ENCODE measurements at places on chromosomes 2 and 18.

DNA sequence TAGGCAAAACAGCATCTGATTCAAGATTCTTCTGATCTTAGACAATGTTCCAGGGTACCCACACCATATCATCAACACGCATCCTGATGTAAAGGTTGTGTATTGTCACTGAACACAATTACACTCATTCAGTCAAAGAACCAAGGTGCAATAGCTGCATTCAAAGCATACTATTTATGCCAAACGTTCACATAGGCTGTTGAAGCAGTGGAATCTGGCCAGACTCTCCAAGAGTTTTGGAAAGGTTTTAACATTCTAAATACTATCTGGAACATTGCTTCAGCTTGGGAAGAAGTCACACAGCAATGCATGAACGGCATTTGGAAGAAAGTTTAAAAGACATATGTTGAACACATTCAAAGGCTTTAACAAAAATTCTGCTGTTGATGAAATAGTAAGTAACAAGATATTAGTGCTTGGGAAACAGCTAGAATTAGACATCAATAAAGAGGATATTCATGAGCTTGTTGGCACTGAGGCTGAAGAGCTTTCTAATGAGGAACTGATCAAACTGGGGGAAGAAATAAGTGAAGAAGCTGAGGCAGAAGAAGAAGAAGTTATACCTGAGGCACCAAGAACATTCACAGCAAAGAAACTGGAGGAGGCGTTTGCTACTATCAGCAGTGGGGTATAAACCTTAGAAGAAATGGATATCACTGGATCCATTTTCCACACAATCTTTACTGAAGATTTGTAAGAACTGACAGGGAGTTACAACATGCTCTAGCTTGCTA is 47.6 kb upstream of the MSH6 start:
- no peak for DNase-seq

DNA sequence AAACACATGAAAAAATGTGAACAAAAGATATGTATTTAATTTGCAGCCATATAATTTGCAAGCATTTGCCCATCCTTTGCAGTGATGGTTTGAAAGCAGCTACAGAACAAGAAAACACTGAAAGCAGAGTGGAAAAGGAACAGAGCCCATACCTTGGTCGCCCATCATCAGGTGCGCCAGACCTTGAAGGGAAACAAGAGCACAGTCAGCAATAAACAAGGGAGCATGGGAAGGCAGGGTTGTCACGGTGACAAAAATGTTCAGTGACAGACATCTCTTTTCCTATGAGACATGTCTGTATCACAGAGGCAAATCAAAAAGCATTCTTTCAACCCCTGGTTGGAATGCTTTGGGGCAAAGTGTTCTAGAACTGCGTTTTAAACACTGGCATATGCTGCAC is 109.4 kb downstream of the NRXN1 start:
- no peak for DNase-seq

DNA sequence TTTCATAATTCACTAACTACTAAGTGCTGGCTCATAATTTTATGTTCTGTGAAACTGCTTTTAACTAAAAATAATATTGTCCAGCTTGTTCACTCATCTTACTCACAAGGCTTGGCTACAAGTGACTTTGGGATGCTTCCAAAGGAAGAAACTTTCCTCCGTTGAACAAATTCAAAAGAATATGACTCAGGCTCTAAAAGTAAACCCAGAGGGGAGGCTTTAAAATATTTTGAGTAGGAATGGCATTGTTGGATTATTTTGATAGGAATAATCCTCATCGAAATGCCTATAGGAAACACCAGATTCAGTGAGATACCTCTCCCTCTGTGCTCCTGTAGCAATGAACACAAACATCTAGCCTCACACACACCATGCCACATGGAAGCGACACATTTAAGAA is 25.2 kb upstream of the TLK1 start:
- DNase-seq = no peak

- DNase-seq = no peak
These were observed 243.2 kb upstream of the KCNH7 start for GRCh38 chr2:163081754-163082153.

DNA sequence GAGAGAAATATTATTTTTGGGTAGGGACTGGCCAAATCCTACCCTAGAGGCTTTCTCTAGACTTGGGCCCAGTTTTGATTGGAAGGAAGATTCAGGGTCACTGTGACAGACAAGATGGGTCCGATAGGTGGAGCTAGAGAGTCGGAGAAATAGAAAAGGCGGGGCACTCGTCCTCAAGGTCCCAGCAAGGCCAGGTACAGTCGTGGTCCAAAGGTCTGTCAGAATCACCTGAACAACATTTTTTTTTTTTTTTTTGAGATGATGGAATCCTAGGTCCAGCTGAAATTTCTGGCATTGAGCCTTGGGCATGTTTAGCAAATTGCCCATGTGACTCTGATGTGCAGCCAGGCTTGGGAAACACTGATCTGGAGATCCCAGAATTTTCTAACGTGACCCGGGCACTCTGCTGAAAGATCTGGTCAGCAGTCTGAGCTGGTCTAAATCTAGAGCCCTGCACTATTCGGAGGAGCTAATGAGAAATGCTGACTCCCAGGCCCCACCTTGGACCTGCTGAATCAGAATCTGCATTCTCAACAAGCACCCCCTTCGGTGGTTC is 23.0 kb upstream of the NTSR2 start:
- DNase-seq = peak; percentile 80

DNA sequence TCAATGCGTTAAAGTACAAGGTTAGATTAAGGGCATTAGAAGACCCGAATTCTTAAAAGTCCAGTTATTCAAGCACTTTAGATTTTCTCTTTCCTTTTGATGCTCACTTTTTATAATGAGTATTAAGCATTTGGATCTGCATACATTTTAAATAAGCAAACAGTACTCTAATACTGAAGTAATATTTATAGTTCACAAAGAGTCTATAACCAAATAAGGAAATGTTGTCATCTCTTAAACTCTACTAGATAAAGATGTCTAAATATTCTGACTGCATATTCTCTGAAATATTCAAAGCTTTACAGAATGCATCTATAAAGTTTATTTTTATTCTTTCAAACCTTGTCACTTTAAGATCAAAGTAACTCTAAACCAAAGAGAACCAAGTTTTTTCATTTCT is 25.5 kb downstream of the PPP3R1 start:
- no peak for DNase-seq

- DNase-seq = no peak
These were observed 65.1 kb downstream of the CUL3 start for GRCh38 chr2:224520064-224520463.

DNA sequence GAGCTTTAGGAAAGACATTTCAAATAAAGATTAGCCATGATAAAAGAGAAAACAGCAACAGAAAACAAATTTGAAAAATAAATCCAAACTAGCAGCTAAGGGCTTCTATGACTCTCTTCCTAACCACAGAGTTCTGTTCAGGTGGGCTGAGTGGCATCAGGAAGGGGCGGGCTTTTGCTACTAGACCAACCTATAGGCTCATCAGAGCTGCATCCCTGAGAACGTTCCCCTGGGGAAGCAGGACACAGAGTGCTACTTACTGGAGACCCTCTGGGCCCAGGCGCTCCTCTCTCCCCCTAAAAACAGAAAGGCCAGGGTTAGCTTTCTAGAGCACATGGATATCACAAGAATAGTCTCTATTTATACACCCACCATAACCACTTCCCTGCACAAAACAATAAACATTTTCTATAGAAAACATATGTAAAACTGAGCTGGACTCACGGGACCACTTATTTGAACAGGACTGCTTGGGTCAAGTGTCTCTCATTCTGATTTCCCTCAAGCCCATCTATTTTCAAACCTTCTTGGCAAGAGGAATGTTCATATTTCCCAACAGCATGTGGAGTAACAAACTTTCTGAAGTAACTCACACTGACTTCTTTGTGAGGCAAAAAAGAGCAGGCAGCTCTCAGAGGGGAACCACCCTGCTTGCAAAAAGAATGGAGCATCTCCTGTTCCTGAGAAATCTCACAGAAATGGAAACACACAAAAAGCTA is 78.9 kb upstream of the LMAN1 start:
- DNase-seq = no peak
